ENCODE measurements at places on chromosomes 12 and 14.

- ATAC-seq = no peak
Measured at GRCh38 chr14:20712904-20713303, 24.3 kb downstream of the ANG start.

DNA sequence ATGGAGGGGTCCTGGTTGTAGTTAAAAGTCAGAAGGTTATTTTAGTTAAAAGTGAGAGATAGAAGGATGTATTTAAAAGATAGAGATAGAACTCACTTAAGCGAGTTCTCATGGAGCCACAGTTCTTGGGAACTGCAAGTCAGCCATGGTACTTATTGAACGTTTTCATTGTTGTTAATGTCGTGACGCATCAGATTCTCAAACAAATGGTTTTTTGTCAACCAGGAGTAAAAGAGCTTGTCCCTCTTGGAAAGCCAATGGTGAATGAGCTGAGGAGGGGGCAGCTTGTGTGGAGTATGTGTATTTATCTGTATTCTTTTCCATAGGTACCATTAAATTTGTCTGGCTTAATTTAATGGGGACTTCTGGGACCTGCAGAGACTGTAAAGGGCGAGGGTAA is 68.6 kb downstream of the FIGNL2 start:
- ATAC-seq = no peak

- no peak for ATAC-seq
Measured at GRCh38 chr12:115962216-115962615, 315.3 kb downstream of the MED13L start.

GRCh38 chr12:57627501-57628279 is 5.3 kb downstream of the B4GALNT1 start:
- ATAC-seq = peak; percentile 39

DNA sequence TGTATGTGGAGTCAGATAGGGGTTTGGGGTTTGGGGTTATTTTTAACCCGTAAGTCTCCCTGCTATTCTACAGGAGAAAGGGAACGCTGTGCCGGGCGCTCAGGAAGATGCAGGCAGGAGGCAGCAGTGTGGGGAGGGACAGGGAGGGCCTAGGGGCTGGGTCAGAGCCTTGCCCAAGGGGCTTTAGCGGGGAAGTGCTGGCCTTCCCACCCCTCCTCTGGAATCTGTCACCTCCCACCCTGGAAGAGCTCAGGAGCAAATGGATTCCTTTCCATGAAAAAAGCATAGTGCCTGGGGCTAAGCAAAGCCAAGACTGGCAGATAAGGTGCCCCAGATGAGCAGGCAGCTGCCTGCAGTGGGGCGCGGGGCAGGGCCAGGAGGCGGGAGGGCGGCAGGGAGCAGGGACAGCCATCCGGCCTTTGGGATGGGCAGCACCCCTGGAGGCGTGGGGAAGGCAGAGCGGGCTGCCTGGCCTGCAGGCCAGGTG is 7.3 kb upstream of the INF2 start:
- no peak for ATAC-seq

GRCh38 chr14:95691591-95691990 is 5.4 kb downstream of the TCL1B start:
- no peak for ATAC-seq

DNA sequence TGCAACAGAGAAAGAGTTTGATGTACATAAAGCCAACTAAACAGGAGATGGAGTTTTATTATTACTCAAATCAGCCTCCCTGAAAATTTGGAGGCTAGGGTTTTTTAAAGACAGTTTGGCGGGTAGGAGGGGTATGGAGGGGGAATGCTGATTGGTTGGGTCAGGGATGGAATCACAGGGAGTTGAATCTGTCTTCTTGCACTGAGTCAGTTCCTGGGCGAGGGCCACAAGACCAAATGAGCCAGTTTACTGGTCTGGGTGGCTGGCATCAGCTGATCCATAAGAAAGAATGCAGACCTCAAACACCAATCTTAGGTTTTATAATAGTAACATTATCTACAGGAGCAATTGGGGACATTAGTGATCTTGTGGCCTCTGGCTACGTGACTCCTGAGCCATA is 64.9 kb downstream of the RIN3 start:
- no peak for ATAC-seq

DNA sequence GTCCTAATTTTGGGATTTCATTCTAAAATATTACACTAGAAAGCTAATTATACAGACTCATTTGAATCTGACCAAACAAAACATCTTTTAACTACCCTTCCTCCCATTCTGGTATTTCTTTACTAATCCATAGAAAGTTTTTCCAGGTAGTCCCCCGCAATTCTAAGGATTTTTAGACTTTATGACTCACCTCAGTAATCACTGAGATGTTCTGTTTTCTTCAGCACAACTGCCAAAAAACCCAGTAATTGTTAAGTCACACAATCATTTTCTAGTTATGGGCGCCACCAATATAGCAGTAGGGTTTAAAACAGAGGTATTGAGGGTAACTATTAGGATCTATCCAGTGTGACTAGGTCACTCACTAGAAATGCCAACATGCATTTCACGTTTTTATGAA is 1.6 kb upstream of the ARID4A start:
- ATAC-seq = no peak

GRCh38 chr12:131755305-131756113 is 44.6 kb downstream of the SFSWAP start:
- ATAC-seq = peak; percentile 41

GRCh38 chr12:96878704-96879103 is 28.4 kb upstream of the NEDD1 start:
- no peak for ATAC-seq

DNA sequence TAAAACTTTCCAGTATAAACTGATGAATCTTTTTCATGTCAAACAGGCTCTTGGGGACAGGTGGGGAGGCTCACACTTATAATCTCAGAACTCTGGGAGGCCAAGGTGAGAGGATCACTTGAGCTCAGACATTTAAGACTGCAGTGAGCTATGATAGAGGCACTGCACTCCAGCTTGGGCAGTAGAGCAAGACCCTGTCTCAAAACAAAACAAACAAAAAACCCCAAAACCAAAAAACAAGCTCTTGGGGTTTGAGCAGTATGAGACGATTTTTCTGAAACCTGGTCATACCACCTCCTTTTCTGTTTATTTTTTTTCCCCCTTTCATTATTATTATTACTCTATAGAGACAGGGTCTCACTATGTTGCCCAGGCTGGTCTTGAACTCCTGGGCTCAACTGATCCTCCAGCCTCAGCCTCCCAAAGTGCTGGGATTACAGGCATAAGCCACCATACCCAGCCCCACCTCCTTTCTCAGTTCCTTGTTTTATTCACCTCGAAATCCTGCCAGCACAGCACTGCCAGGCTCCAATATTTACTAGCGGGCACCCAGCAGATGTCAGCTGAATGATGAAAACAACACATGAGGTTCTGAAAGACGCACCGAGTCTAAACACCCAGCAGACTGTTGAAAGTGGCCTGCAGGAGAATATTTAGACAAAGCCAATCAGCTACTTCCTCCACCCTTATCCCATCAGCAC is 19.5 kb upstream of the CDK17 start:
- no peak for ATAC-seq

DNA sequence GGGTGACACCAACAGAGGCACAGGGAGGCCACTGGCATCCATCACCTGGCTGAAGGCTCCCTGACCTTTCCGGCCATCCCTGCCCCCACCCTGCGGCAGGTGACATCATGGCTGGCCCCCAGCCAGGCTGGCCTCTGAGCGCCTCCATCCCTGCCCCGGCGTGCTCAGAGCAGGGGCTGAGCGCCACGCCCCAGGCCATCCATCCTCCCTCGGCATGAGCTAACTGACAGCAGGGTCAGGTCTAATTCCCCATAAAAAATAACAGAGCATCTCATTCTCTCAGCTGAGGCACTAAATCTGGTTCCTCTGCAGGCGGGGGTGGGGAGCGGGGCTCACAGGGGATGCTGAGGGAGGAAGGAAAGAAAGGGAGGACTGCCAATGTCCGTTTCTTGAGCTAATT is 50.7 kb downstream of the PRIMA1 start:
- ATAC-seq = no peak

DNA sequence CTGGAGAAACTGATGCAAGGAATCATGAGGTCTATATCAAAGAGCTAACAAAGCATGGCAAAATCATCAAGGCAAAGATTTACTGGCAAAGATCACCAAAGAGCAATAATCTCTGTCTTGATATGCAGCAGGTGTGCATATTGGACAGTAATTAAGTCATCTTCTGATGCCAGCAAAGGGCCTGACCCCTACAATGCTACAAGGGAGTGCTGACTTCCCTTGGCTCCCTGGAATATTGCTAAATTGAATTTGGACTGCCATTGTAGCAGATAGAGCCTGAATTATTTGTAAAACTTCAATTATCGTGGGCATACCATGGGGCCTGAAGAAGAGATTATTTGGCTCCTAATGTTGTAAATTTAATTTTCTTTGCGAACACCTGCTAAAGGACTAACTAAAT is 307.9 kb upstream of the SYT1 start:
- no peak for ATAC-seq

- no peak for ATAC-seq
Measured at GRCh38 chr12:18982226-18982949, 147.1 kb upstream of the PLEKHA5 start.

- ATAC-seq = no peak
Measured at GRCh38 chr14:100116134-100116533, 43.3 kb downstream of the DEGS2 start.

GRCh38 chr14:24954037-24954699 is 95.8 kb downstream of the STXBP6 start:
- ATAC-seq = no peak

- ATAC-seq = peak; percentile 35
Measured at GRCh38 chr12:75478116-75478794, 2.3 kb upstream of the GLIPR1 start.

DNA sequence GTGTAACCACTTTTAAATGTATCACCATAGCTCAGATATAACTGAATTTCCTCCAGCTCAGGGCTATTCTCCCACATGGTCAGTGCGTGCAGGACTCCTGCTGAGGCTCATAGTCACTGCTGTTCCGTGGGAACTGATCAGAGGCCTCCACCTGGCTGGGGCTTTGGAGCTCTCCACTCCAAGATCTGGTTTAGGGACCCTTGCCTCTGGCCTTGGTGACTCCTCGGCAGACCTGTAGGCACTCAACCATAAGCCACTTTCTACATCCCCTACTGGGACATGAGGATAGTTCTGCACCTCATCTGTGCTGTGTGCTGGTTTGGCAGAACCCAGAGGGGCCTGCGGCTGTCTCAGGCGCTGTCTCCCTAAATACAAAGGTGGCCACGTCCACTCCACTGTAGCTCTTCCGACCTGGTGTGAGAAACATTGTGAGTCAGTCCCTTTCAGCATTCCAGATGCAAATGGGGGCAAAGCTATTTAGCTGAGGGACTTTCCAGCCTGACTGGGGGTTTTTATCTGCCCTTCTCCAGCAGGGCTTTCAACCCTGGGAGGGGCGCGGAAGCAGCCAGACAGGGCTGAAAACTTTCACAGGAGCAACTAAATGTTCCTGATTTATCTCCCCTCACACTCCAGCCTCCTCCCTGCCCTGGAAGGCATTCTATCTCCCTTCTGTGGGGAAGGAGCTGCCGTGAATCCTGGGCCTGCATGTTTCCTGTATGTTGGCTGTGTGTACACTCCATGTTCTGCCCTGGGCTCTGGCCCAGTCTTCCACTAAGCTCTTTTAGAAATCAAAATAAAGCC is 218.3 kb upstream of the DAAM1 start:
- no peak for ATAC-seq

GRCh38 chr14:100709289-100710284 is 17.1 kb upstream of the DLK1 start:
- no peak for ATAC-seq

DNA sequence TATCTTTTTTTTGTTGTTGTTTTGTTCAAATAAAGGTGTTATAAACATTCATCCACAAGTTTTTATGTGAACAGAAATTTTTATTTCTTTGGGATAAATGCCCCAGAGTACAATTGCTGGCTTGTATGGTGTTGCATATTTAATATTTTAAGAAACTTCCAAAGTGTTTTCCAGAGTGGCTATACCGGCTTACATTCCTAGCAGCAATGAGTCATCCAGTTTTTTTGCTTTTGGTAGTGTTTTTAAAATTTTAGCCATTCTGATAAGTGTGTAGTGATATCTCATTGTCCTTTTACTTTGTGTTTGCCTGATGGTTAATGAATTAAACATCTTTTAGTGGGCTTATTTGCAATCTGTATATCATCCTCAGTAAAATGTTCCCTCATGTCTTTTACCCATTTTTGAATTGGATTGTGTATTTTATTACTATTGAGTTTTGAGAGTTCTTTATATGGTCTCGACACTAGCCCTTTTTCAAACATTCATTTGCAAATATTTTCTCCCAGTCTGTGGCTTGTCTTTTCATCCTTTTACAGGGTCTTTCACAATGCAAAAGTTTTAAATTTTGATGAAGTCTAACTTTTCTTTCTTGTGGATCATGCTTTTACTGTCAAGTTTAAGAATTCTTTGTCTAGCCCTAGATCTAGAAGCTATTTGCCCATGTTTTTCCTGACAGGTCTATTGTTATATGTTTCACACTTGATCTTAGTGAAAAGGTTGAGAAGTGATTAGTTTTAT is 29.5 kb downstream of the PPP4R4 start:
- ATAC-seq = no peak

GRCh38 chr12:57278465-57279381 is 27.7 kb upstream of the STAC3 start:
- ATAC-seq = no peak

Measured in activated CD4-positive, CD25-positive, alpha-beta regulatory T cell treated with anti-CD3 and anti-CD28 coated beads, Interleukin-2, amount 50 U/mL, for 24 hours (primary cell).